ENCODE measurements at places on chromosomes 1 and 21.

- DNase-seq, result no peak
These were observed 106.5 kb downstream of the PHTF1 start for GRCh38 chr1:113652771-113653170.

GRCh38 chr1:205374210-205375078 is 17.7 kb upstream of the KLHDC8A start:
- no peak for DNase-seq

- no peak for DNase-seq
These were observed 285.2 kb upstream of the SGIP1 start for GRCh38 chr1:66248746-66249145.

GRCh38 chr1:60715970-60716369 is 366.4 kb upstream of the NFIA start:
- DNase-seq, result no peak

- DNase-seq, result no peak
These were observed 2.4 kb downstream of the SLC41A1 start for GRCh38 chr1:205810448-205811157.

DNA sequence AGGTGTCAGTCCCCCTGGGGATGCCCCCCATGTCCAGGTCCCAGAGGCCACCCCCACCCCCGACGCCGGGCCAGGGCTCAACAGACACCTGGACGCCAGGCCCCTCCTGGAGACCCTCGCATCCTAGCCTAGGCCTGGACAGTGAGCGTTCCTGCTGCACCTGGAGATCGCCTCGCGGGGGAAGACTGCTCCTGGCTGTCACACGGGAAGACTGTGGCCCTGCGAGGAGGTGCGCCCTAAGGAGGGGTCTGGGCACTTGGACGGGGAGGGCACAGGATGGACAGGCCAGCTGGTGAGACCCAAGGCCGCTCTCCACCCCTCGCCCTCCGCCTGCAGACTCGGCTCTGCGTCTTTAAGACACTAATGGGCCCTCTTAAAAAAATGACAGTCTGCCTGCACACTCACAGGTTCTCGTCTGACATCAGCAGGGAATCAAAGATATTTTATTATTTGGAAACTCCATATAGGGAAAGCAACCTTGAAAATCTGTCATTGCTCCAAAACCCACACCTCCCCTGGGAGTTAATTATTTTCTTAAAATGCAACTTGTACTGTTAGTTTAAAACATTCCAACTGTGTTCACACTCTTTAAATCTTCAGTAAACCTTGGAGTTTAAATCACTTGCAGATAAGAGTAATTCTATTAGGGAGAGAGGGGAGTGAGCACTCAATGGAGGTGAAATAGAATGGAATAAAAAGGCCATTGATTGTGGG is 45.6 kb upstream of the ACTRT2 start:
- DNase-seq, result no peak

DNA sequence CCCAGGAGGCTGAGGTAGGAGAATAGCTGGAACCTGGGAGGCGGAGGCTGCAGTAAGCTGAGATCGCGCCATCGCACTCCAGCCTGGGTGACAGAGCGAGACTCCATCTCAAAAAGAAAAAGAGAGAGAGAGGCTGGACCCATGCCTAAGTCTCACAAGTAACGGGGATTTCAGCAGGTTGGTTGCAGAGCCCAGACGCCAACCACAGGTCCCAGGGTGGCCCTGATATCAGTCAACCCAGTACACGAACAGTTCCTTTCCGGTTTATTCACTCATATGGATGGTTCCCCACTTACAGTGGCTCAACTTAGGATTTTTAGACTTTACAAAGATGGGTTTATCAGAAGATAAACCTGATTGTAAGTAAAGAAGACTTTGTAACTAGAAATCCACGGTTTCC is 40.9 kb downstream of the CLSTN1 start:
- DNase-seq, result no peak

GRCh38 chr1:15851210-15852035 is 3.9 kb downstream of the SPEN start:
- DNase-seq, result no peak

DNA sequence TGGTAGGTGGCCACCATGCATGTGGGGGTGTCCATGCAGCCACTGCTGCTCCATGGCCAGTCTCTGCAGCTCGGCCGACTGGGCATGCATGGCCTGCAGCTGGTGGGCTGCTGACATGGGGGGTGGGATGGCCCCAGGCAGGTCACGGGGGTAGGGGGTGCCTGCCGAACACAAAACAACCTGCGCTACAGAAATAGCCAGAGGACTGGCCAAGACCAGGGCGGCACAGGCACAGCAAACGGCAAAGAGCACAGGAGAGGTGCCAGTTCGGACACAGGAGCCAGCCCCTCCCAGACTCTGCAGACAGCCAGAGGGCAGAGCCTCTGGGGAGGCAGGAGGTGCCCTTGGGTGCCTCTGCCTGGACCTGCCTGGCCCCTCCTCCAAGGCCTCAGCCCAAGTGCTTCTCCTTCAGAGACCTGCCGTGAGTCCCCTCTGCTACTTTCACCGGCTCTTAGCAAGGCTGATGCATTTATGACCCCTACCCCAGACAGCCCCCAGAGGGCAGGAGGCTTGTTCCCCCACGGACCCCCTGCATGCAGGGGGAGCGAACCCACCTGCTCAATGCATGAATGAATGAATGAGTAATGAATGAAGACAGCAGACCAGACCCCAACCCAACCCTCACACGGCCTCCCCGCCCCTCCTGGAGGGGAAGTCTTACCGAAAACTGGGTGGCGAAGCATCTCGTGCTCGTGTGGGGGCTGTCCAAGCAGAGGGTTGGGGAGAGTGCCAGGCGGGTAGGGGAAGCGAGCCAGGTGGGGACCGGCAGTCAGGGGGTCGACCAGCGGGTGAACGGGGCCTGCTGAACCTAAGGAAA is 37.7 kb downstream of the SLC45A1 start:
- no peak for DNase-seq

GRCh38 chr21:36676039-36676950 is 22.6 kb upstream of the SIM2 start:
- DNase-seq, result no peak

DNA sequence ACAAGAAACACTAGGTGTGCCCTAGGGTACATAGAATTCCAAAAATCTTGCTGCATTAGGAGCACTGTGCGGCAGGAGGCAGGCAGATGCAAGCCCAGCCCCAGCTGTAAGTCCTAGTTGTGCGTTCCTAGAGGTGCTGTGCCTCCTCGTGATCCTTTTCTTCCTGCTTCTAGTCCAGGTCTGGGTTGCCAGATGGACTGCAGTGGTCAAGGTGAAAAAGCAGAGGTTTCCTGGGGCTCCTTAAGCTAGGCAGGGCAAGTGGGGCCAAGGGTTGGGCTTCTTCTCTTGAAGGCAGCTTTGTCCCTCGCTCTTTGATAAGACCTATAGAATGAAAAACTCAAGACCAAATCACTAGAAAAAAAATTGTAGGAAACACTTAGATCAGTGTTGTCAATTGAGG is 21.6 kb upstream of the SLC45A3 start:
- no peak for DNase-seq

DNA sequence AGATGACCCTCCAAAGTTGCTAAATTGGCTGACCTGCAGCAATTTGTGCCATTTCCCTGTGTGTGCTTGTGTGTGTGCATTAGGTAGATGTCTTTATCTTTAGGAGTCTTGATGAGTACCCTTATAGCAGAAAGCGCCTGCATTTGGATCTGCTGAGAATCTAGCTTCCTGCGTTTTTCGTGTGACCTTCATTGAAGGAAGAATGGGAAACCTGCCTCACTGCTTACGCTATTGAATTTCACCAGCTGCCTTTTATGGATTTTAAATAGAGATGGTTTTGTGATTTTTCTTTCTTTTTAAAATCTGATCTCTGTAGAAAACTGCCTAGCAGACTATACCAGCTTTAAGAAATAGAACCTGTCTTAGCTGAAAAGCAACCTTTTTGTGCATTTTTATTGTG is 124.5 kb downstream of the CACHD1 start:
- no peak for DNase-seq

DNA sequence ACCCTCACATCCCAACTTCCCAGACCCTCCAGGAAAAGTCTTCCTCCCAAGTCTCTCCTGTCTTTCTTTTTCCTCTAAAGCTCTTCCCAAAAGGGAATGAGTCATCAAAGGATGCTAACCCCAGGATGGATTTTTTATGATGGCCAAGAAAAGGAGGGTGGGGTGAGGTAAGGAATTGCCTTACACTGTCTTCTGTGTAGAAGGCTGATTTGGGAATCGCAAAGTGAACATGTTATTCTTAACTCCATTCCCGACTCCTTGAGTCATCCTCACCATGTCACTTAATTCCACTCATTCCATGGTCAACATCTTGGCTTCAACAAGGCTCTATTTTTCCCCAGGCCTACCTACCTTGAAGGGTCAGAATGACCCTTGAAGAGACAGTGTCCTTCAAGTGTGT is 44.0 kb downstream of the TBX15 start:
- no peak for DNase-seq

- DNase-seq, result no peak
These were observed 545.2 kb upstream of the BRINP3 start for GRCh38 chr1:191022856-191023255.

- no peak for DNase-seq
These were observed 70.8 kb downstream of the RWDD3 start for GRCh38 chr1:95304803-95305202.

GRCh38 chr1:186283374-186283773 is 91.7 kb downstream of the TPR start:
- no peak for DNase-seq

- DNase-seq, result no peak
These were observed 19.1 kb downstream of the TRAF5 start for GRCh38 chr1:211345719-211346118.

DNA sequence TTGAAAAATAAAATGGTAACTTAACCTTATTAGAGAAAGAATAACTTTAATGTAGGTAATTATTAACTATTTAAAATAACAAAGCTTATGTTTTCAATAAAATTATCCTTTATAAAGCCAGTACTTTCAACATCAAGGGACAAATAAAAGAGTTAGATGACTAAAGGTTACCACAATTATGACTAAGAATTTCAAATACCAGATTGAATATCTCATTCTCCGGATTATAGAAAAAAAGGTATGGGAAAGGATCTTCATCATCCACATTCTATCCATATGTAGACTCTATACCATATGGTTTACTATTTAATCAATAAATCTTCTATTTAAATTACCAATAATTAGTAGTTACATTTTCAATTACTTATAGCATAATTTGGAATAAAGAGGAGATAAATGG is 62.8 kb downstream of the TOR3A start:
- no peak for DNase-seq

- DNase-seq, result no peak
These were observed 8.3 kb downstream of the SHISA4 start for GRCh38 chr1:201896951-201897391.

DNA sequence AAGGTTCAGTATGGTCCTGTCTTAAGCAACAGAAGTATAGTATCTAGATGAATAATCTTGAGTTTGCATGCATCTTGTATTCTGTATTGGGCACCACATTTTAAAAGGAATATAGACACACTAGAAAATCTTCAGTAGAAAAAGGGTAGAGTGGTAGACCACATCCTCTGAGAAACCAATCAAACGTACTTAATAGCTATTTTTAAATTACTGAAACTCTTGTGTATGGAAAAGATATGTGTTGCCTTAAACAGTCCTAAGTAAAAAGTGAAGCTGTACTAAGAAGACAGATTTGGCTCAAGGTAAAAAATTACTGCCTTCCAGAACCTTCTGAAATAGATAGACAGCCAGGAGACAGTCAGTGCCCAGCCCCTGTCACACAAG is 3.1 kb downstream of the CTXND2 start:
- DNase-seq, result no peak

GRCh38 chr1:113887402-113888175 is at the start of gene BCL2L15:
BCL2L15 (minus strand) TSS chr1:113887581; CDS start chr1:113887375, 206 bp downstream.
- no peak for DNase-seq

All from stimulated activated CD4-positive, alpha-beta T cell treated with anti-CD3 and anti-CD28 coated beads, Interleukin-1b, Interleukin-23, amount 100 ng/mL, for 4 hours (primary cell).